ENCODE measurements at places on chromosomes 7 and 10.

GRCh38 chr7:26167303-26167934, 15.4 kb downstream of the NFE2L3 start:
- DNase-seq: no peak

GRCh38 chr7:464454-465401, 54.9 kb downstream of the PDGFA start:
- no peak for DNase-seq

GRCh38 chr7:12337095-12337494, 66.6 kb downstream of the VWDE start:
- DNase-seq: no peak

DNA sequence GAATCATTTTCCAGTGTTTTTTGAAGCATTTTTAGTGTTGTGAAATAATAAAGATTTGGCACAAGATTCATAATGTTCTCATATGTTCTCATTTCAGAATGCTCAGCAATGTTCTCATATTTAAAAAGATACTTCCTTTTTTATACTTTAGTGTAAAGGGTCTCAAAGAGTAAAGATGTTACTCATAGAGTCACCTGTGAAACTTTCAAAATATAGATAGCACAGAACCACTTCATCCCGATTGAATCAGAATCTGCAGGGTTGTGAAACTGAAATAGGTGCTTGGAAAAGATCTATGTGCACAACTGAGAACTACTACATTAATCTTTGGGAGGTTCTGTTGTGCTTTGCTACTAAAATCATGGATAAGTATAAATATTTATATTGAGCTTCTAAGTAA, 144.7 kb downstream of the MDFIC start:
- DNase-seq: no peak

- DNase-seq: no peak
These were observed 593.4 kb upstream of the GHITM start for GRCh38 chr10:83545901-83546391.

GRCh38 chr10:42753126-42753506, 29.5 kb upstream of the BMS1 start:
- DNase-seq: peak; percentile 49

DNA sequence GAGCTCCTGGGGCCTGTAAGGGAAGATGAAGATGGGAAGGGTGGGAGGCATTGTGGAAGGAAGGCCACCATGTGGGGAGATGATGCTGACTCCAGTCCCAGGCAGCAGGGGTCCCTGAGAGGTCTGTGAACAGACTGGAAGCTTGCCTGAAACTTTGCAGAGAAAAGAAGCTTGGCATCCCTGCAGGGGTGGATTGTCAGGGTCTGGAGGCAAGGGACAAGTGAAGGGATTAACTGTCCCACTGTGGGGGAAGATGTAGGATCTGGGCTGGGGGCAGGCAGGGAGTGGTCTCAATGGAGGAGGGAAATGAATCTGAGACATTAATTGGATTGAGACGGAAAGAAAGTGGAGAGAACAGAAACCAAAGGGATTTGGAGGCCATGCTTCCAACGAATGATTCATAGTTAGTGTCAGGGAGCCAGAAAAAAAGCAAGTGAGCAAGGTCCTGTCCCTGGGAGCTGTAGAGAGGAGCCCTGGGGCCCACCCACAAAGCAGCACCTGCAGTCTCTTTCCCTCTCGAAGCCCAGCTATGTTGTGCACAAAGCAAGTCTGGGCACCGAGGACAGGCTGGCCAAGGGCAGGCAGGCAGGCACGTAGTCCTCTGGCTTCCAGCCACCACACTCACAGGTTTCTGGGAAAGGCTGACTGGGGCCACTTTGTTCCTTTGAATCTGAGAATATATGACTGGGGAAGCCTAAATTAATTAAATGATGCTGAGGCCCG, 4.7 kb upstream of the SLC18A3 start:
- DNase-seq: no peak

DNA sequence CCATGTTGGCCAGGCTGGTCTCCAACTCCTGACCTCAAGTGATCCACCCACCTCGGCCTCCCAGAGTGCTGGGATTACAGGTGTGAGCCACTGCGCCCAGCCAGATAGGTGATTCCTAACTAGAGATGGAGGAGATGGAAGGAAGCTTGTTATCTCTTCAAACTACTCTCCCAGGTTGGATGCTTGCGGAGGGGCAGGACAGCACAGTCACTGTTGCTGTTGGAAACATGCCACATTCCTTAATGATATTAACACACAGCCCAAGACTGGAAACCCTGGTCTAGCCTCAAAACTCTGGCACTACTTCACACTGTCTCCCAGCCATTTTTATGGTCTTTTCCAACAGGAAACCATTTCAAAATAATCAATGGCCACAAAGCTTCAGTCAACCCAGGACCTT, 468.8 kb upstream of the NRP1 start:
- DNase-seq: no peak

DNA sequence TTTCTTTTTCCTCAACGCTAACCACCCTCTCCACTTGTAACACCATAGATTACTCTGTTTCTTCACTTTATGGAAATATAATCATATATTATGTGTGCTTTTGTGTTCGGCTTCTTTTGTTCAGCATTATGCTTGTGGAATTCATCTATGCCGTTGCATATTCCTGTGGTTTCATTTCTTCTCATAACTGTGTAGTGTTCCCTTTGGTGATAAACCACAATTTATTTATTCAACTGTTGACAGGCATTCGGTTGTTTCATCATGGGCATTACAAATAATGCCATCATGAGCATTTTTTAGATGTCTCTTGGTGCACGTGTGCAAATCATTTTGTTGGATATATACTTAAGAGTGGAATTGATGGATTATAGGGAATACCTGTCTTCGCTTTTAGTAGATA, 12.1 kb downstream of the AVL9 start:
- no peak for DNase-seq

DNA sequence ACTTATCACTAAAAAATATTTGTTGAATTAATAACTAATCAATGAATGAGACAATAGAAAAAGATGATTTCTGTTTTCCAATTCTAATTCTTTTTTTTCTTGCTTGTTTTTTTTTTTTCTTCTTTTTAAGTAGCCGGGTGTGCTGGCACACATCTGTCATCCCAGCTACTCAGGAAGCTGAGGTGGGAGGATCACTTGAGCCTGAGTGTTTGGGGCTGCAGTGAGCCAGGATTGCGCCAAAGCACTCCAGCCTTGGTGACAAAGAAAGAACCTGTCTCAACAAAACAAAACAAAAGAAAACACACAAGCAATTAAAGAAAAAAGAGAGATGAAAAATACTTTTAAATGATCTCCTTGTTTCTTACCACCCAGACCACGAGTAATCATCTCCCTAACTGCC, 1109.3 kb downstream of the REEP3 start:
- no peak for DNase-seq

- DNase-seq: no peak
These were observed 64.7 kb downstream of the SLIT1 start for GRCh38 chr10:97121041-97121440.

DNA sequence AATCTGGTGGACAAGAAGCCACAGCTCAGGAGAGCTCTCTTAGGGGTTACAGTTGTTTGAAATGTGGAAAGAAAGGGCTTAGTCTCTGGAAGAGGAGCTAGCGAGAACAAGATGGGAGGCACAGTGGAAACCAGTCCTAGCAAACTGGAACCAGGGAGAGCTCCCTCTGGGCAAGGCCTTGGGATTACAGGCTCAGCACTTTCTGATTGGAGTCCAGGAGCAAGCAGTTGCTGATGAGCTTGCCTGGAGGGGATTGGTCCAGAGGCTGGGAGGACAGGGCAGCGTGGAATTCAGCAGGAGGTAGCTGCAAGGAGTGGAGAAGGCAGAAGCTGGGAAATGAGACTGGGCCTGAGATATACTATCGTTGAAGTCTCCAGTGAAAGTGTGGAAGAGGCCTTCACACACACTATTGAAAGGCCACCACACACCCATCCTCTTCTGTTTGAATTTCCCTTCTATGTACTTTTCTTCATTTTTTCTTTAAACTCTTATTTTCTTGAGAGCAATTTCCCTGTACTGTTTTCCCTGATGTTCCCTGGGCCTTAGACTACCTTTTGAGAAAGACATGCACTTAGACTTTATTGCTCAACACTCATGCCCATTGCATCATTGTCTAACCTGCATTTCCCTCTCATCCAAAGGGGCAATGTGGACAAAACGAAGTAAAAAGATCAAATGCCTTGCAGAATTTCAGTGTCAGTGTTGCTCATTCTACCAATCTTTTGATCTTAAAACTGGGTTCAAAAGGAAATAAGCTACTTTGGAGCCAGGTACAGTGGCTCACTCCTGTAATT, 57.8 kb upstream of the LANCL2 start:
- no peak for DNase-seq

DNA sequence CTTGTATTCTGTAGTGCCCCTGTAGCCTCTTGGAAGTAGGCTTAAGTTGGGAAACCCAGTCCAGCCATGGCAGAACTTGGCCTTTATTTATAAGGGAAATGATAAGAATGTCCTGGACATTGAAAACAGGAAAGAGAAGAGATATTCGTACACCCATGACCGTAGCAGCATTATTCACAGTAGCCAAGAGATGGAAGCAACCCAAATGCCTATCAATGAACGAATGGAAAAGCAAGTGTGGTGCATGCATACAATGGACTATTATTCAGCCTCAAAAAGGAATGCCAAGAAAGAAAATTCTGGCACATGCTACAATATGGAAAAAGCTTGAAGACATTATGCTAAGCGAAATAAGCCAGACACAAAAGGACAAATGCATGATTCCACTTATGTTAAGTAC, 315.3 kb downstream of the CXCL12 start:
- no peak for DNase-seq

DNA sequence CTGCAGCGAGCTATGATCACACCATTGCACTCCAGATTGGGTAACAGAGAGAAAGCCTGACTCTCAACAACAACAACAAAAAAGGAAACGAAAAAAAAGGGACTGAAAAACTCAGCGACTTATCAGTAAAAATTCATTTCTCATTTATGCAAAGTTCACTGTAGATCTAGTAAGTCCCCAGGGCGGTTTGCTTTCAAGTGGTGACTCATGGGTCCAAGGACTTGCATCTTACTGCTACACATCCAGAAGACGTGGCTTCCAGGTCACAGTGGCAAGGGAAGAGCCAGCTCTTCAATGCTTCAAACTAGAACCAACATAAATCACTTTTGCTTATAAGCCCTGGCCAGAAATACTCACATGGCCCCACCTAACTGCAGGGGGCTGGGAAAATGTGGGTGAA, 178.3 kb upstream of the AUTS2 start:
- no peak for DNase-seq

GRCh38 chr7:55641811-55642210, 69.5 kb upstream of the VOPP1 start:
- DNase-seq: no peak

- DNase-seq: no peak
These were observed 16.9 kb downstream of the ZNF713 start for GRCh38 chr7:55903985-55904759.

- no peak for DNase-seq
These were observed 461.9 kb upstream of the KLF6 start for GRCh38 chr10:4246881-4247358.

DNA sequence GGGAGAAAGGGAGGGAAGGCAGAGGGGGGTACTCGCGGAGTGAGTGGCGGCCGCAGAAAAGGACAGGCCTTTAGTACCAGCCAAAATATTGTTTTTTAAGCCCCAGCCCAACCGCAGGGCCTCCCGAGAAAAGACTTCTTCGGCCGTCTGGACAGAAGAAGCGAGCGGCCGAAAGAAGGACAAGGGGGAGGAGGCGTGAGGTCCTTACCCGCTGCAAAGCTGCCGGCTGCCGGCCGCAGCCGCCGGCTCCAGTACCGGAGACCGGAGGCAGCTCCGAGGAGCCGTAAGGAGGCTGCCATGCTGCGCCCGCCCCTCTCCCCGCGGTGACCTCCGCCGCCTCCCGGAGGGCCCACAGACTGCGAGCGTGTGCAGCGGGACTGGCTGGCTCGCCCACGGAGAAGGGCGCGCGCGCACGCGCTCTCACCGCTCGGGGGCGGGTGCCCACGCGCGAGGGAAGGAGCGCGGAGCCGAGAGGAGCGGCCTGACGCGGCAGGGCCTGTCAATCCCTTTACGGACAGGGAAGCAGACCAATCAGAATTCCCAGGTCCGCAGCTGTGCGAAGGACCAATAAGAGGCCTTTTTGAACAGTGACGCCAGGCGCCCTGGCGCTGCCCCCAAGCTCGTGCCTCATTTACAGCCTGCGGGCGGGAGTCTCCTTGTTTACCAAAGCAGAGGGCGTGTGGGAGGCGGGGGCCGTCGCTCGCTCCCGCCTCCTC, at the start of gene HIBADH:
Gene HIBADH, minus strand, starts transcription at position 394 of the 716 bp plus-strand sequence. Its CDS starts 95 bp downstream, at position 299.
- peak; percentile 87 for DNase-seq

GRCh38 chr7:92626281-92626809, 36.2 kb upstream of the FAM133B start:
- no peak for DNase-seq

DNA sequence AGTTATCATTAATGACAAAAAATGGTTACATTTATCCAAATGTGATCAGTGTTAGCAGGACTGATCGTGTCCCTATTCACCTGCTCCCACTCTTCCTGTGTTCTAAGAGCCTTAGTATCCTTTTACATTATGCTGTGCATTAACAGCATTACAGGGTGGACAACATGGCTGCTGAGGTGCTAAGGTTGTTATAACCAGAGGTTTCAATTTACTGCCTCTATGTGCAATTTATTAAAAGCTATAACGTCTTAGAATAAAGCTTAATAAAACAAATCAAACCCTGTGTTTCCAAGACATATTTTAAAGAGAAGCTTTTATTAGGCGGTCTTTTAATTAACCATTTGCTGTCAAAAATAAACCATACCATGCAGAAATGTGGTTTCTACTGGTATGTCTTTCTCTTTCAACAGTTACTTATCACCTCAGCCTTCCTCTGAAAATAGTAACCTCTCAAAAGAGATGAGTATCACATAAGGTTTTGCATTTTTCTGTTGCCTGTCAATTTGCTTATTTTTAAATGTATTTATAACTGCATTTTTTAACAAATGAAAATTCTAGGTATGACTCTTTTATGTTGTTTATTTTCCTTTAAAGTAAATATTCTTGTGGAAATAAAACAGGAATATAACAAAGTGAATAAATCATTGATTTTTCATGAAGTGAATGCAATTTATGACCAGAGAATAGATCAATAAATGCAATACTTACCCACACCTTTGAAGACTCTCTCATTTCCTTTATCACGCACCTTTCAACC, 849.8 kb upstream of the SORCS1 start:
- DNase-seq: no peak

GRCh38 chr10:775245-776075, 86.0 kb upstream of the DIP2C start:
- DNase-seq: no peak

GRCh38 chr7:92753614-92754013, 82.8 kb downstream of the CDK6 start:
- no peak for DNase-seq

GRCh38 chr10:71561003-71561574, 158.5 kb downstream of the C10orf105 start:
- DNase-seq: no peak

- DNase-seq: no peak
These were observed 65.0 kb downstream of the SVIL start for GRCh38 chr10:29569795-29570194.

GRCh38 chr7:45972629-45973312, 51.7 kb upstream of the IGFBP3 start:
- DNase-seq: no peak

DNA sequence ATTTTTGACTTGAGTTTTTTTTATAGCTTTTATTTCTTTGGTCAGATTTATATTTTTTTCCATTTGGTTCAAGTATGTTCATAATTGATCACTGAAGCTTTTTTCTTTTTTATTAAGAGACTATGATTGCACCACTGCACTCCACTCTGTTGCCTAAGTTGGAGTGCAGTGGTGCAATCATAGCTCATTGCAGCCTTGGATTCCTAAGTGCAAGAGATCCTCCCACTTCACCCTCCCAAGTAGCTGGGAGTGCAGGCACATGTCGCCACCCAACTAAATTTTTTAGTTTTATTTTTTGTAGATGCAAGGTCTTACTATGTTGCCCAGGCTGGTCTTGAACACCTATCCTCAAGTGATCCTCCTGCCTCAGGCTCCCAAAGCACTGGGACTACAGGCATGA, 97.7 kb upstream of the KIF5B start:
- no peak for DNase-seq

All from stimulated activated CD8-positive, alpha-beta memory T cell treated with anti-CD3 and anti-CD28 coated beads, Interleukin-7, amount 100 ng/mL, for 1 hour (primary cell).